ENCODE measurements at places on chromosomes 6 and 20.
A peak's percentile ranks its signal among the peaks of the same experiment; 100 is the strongest.

DNA sequence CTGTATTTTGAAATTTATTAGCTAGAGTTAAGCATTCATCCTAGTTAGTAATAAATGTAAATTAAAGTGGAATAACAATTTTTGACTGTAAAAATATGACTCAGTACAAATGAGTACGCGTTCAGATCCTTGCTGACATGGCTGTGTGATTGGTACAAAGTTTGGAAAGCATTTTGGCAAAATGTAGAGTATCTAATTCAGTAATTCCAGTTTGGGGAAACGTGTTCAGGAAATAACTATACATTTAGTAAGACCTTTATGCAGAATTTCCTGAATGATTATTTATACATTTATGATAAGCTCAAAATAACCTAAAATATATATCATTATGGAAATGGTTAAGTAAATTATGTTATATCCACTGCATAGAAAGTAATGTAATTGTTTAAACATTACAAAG is 8.0 kb downstream of the VTA1 start:
- no peak for DNase-seq

DNA sequence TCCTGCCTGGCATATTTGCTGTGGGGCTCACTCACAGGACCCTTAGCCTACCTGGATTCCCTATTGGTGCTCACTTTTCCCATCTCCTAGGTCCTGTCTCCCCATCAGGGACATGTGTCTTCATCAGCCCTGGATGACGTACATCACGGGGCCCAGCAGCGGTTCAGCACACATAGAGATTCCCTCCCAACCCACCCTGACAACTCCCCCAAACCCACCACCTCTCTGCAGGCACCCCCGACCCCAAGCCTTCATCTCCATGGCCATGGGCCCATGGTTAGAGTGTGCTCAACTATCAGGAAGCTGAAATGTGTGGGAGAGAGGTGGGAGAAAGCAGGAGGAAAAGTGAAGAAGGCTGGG is 25.4 kb upstream of the SPDEF start:
- no peak for DNase-seq

GRCh38 chr6:39923861-39924260 is 10.4 kb downstream of the MOCS1 start:
- DNase-seq, result no peak

DNA sequence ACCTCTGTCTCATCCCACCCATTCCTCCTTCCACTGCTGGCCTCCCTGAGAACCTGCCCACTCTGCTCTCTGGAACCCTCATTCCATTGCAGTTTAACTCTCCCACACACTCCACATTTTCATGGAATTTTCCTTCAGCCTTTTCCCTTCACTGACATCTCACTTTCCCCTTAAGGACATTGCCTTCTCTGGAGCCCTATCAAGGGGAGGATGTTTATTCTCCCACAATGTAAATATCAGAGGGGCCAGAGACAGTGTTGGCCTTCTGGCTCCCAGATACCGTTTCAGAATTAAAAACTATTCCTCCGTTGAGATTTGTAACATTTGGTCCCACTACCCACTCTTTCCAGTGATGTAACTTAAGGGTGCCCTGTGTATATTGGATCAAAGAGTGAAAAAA is 199.5 kb upstream of the KCNK16 start:
- no peak for DNase-seq

GRCh38 chr6:23013776-23014175 is 444.4 kb downstream of the HDGFL1 start:
- no peak for DNase-seq

- no peak for DNase-seq
Measured at GRCh38 chr20:61957961-61958715, 107.5 kb downstream of the TAF4 start.

GRCh38 chr6:81788748-81789147 is 36.3 kb upstream of the TENT5A start:
- no peak for DNase-seq

- no peak for DNase-seq
Measured at GRCh38 chr6:162538643-162539064, 188.9 kb downstream of the PRKN start.

DNA sequence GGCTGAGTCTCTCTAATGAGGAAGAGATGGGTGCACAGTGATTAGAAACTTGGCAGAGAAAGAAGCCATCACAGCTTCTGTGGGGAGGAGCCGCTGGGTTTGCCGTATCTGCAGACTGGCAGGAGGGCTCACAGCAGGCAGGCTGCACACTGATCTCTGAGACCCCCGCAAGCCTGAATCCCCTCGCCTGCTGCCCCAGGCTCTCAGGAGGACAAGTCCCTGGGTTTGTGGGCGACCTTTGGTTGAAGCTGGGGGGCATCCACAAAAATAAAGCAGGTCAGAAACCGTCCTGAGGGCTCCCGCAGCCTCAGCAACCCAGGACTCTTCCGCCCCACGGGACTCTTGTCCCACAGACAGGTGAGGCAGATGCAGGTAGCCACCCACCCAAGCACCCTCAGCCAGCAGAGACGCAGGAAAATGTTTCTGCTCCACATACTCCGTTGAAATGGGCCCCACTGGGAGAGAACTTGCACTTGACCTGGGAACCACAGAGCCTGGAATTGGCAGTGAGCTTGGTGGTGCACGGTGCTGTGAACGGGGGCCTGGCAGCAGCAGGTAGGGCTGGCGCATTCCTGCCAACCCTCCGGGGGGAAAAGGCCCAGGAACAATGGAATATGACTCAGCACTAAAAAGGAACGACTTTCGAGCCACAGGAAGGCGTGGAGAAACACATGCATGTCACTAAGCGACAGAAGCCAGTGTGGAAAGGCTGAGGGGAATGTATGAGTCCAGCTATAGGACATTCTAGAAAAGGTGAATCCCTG is 89.9 kb downstream of the YTHDF1 start:
- DNase-seq, result no peak

DNA sequence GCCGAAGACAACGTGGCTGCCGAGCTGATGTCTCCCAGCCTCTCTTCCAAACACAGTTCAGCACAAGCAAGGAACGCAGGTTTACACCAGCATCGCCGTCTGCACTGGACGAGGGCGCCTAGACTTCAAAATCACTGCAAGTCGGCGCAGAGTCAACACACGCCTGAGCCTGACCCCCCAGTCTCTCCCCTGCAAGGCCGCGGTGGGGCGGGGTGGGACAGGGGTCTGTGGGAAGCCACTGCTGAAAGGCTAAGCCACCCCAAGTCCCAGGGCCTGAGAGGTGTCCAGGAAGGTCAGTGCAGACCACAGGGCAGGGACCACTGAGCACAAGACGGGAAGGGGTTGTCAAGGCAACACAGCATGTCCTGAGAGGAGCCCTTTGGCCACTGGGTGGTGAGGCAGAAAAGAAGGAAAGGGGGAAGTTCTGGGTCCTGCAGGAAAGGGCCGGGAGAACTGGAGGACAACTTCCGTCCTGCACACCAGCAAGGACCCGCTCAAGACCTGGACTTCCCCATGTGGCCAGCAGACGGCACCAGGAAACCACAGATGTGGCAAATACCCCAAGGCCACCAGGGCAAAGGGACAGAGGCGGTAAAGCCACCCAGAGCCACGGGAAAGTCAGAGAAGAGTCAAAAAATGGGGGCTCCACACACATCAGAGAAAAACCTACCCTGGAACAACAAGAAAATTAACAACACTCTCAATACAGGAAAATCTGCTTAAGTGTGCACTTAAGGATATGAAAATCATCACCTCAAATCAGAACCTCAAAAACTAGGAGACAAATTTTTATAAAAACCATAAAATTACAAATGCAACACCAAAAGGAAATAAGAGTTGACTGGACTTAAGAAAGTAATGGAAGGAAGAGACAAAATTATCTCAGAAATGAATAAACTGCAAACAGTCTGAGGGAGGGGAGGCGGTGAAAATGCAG is 84.8 kb downstream of the TAF4 start:
- DNase-seq, result peak; percentile 56

DNA sequence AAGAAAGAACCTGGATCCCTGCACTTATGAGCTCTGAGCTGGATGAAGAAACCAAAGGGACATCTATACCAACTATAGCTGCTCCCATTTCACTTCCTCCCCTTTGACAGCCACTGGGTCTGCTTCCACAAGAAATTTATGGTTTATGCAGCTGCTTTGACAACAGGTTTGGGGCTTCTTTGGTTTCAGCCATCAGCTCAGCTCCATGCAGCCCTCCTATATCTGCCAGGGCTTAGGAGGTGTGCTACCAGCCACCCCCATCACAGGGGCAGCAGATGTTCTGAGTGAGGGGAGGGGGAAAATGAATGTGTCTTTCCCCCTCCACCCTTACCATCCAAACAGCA is 29.2 kb upstream of the PKHD1 start:
- no peak for DNase-seq

DNA sequence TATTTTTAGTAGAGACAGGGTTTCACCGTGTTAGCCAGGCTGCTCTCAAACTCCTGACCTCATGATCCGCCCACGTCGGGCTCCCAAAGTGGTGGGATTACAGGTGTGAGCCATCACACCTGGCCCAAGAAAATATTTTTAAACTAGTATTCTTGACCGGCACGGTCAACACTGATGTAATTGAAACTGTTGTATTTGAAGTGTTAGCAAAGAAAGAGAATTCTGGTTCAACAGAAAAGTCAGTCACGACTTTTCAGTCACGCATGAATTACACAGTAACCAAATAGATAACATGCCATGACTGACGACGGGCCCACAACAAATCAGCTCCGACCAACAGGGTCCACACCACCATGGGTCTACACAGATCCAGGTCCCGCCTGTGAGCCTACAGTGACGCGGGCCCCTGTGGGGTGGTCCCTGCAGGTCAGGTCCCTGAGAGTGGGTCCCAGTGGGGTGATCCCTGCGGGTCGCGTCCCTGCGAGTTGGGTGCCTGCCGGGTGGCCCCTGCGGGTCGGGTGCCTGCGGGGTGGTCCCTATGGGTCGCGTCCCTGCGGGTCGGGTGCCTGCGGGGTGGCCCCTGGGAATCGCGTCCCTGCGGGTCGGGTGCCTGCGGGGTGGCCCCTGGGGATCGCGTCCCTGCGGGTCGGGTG is 1.0 kb downstream of the GMEB2 start:
- DNase-seq, result no peak

- DNase-seq, result peak; percentile 53
Measured at GRCh38 chr6:89895276-89895874, 1.1 kb downstream of the GJA10 start.

DNA sequence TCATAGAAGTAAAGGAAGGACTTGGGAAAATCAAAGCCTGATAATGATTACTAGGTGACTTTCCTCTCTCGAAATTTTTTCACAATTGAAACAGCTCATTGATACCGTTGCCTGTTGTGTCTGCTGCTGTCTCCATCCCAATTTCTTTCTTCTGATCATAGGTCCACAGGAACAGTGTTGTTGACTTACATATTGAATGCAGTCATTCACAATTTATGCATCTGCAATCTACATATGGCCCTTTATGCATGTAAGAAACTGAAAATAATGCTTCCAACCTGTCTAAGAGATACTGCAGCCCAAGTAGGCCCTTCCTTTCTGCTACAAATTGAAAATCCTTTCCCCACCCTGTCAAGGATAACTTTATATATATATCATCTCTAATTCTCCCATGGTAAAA is 381.3 kb downstream of the PKHD1 start:
- DNase-seq, result no peak

- no peak for DNase-seq
Measured at GRCh38 chr6:26158076-26158580, 70.9 kb downstream of the HFE start.

DNA sequence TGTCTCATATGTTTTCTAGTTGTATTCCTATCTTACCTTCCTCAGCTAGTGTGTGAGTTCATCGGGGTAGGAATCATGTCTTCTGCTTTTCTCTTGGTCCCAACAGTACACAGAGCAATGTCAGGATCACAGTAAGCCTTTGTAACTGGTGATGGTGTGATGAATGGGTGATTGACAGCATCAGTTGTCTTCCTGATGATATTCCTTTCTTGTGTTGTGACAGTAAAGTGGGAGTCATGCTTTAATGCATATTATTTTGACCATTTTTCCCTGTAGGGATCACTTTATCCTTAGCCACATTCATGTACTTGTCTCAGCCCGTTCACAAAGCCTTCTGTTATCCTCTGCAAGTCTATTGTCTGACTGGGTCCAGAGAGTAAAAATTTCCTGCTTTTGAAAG is 501.7 kb downstream of the UTRN start:
- DNase-seq, result no peak

DNA sequence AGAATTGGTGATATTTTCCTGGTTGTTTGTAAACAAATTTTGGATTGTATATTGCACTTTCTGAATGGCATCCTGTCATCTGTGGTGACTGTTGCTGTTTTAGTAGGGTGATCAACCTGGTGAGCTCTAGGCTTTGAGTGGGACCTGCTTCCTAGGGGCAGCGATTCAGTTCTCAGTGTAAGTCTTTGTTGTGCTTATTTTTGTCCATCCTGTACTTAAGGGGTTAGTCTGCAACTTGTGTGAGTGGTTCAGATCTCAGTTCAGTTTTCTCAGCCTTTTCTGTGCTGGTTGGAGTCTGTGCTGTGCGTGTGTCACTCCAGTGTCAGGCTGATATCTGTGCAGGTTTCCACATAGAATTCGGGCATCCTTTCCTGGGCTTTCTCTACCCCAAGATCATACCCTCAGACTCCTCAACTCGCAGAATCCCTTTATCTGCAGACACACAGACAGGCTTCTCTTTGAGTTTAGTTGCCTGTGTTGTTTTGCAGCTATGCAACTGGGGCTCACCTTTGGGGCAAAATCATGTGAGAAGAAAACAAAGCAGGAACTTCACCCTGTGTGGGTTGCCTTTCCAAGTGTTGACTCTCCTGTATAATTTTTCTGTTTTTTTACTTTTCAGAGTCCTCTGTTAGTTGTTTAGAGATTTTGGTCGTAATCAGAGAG is 177.7 kb downstream of the FARS2 start:
- DNase-seq, result no peak

DNA sequence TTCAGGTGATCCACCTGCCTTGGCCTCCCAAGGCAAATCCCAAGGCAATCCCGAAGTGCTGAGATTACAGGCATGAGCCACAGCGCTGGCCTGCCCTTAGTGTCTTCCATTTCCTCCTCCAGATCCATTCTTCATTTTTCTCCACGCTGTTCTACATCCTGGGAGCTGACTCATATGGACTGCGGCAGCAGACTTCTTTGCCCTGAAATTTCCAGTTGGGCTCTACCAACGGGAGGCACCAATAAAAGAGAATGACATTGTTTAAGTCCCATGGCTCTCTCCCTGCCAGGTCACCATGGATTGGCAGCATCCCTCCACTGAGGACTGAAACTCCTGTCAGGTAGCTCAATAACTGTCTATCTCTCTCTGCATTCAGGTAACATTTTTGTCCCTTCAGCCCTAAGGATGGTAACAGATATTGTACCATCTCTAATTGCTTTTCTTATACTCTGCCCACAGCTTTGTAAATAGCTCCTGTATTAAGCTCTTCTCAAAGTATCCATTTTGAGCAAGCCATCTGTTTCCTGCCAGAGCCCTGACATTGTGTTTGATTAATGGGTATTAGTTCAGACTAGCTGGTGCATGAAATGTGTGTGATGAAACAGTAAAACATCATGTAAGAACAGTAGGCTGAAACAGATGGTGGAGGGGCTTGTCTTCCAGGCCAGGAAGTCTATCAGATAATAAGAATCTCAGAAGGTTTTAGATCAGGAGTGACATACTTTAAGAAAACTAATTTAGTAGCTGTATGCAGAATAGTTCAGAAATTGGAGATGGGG is 3.6 kb downstream of the TBCC start:
- peak; percentile 38 for DNase-seq

- DNase-seq, result no peak
Measured at GRCh38 chr6:49328051-49328744, 134.9 kb downstream of the MMUT start.

GRCh38 chr20:59808729-59809381 is 124.6 kb downstream of the SYCP2 start:
- no peak for DNase-seq
